GM12891 (cell line): ENCODE measurements at places on chromosomes 16 and 17.

DNA sequence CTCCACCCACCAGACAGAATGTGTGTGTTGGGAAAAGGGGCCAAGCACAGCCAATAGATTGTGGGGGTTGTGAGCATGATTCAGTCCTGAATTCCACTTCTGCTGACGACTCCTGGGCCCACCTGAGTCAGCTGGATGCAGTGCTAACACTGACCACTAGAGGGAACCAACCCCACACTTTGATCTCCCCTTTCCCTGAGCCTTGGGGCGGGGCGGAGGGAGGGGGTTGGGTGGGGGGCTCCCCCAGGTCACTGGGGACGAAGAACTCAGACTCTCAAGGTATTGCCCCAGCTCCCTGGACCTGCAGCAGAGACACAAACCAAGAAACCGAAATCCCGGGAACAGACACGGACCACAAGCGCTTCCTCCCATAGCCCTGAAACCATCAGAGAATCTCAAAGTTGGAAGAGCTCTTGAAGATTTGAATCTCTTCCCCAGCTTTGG is 621 bp upstream of the CSHL1 start:
- no peak for DNase-seq

DNA sequence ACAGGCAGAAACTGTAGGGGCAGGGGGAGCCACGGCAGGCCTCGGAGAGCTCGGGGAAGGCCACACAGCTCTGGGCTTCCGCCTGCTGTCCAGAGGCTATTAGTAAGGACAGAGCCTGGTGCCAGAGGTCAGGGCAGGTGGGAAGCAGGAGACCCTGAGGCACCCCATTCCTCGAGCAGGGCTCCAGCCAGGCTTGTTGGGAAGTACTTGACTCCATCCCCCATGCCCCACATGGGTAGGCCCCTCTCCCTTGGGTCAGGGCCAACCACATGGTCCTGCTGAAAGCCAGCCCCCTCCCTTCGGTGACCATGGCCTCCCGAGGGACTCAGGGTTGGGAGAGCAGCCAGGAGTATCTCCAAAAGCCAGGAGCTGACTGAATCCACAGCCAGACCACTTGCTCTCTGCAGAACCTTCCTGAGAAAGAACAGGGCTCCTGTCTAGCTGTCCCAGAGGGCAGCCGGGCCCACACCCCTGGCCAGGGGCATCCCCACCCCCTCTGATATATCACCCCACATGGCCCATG is 17.4 kb upstream of the MPRIP start:
- no peak for DNase-seq

DNA sequence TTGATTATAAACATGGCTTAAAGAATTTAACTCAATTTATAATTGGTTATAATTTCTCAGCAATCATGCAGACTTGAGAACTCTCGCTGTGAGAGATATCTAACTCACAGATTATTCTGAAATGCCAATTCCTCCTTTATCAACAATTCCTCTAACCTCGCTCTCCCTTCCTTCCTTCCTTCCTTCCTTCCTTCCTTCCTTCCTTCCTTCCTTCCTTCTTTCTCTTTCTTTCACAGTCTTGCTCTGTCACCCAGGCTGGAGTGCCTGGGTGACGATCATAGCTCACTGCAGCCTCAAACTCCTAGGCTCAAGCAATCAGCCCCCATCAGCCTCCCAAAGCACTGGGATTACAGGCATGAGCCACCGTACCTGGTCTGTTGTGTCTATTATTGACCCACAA is 42.4 kb downstream of the CHD9 start:
- no peak for DNase-seq

DNA sequence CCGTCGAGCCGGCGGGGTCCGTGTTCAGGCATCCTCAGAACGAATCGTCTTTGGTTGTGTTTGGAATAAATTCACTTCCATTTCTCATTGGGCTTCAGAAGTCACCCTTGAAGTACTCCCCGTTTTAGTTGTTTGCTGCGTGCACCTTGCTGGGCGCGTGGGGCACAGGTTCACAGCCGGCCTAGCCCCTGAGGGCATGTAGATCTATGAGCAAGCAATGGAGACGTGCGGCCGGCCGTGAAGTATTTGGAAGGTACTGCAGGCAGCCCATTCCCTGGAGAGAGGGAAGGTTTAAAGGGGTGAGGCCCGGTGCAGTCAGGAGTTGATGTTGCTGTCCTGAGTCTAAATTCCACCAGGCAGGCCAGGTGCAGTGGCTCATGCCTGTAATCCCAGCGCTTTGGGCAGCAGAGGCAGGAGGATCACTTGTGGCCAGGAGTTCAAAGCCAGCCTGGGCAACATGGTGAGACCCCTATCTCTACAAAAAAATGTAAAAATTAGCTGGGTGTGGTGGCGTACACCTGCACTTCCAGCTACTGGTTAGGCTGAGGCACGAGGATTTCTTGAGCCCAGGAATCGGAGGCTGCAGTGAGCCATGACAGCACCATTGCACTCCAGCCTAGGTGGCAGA is 714 bp downstream of the ACSF3 start:
- DNase-seq: no peak

DNA sequence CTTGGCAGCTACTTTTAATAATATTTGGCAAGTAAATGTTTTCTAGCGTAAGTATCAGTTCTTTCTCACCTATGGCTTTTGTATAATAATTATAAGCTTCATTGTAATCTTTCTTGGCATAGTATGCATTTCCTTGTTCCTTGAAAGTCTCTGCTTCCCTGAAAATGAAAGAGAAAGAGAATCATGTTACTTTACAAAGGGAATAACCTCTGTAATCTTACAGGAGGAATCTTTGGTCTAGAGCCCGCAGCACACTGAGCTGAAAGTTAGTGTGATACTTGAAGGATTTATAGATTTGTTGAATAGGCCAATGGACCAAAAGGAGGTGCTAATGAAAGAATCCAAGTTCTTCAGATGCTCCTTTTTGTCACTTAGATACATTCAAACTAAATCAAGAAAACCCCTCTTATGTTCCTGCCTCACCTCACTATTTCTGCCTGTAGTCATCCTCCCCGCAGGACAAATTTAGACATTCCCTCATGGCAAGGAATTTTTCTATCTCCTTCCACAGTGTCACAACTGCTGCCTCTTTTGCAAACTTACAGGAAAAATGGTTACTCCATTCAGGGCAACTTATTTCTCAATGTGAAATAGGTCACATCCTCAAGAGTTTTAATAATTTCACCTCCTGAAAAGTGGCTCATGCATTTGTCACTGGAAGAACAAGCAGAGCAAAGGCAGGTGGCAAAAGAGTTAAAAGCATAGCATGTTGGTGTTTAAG is 16.7 kb downstream of the DNAJC7 start:
- DNase-seq: no peak

DNA sequence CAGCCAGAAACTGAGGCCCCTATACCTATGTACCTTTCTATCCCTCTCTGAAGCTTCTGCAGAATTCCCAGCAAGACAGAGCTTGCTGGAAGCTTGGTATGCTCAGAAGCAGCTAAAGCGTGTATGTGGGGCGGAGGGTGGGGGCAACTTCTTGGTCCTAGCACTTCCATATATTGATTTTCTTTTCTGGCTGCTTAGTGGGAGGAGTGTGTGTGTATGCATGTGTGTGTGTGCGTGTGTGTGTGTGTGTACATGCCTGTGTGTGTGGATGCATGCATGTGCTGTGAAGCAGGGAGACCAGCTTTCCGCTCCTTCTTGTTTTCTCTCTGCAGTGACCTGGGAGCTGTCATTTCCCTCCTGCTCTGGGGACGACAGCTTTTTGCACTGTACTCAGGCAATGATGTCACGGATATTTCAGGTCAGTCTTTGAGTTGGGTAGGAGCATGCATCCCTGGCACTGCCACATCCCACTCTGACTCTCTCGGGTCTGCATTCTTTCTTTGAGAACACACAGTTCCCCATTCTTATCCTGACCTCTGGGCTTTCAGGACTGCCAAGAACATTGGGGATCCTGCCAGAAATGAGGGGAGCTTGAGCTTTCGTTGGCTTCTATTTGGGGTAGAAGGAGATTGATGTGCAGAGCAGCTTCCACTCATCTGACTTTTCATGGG is 10.7 kb downstream of the HPR start:
- no peak for DNase-seq

GRCh38 chr17:59311051-59311468 is 20.4 kb upstream of the YPEL2 start:
- DNase-seq: peak; percentile 50

GRCh38 chr17:28573521-28573920 is 2.2 kb upstream of the PIGS start:
- DNase-seq: no peak

DNA sequence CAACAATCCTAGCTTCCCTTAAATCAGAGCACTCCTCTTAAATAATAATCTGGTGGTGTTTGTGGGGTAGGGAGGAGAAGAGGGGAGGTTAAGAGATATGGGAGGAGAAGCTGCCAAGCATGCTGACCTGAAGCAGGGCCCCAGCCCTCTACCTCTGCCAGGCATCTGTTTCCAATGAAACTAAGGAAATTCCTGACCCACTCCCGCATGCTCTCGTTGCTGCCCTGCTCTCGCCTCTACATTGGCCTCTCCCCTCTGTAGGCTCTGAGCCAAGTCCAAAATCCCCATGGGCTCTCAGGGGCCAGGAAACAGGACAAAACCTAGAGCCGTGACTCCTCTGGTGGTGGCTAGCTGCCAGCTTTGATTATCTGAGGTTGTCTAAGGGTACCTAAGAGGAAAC is 559.5 kb upstream of the CDH11 start:
- DNase-seq: no peak

DNA sequence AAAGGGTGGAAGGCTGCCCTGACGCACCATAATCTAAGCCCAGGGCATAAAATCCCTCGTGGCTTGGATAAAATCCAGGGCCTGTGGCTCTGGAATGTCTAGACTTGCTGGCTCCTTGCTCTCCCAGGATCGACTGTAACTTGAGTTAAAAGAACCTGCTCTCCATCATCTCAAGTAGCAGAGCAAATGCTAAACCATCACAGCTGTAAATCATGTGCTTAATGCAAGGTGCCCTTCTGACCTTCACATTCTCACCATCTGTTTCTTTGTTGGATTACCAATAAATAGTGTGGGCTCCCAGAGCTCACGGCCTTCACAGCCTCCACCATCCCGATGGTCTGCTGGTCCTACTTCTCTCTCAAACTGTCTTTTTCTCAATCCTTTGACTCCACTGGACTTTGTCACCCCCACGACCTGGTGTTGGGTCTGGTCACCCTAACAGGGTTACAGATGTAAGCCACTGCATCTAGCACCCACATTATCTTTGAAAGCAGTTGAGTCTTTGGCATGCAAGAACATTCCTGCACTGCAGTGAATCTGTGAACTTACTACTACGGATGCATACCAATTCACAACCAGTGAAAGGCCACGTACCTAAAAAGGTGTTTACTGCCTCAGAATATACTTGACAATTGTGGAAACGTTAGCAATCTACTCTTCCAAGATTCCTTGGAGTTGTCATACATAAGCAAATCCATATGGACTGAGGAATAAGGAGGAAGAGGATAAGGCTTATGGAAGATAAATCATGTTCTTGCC is 15.3 kb downstream of the RSL1D1 start:
- no peak for DNase-seq

- no peak for DNase-seq
These were observed 109.6 kb downstream of the CNTNAP4 start for GRCh38 chr16:76386784-76387183.
